NCI-H774 (cell line): ENCODE measurements at places on chromosomes 2 and 18.

DNA sequence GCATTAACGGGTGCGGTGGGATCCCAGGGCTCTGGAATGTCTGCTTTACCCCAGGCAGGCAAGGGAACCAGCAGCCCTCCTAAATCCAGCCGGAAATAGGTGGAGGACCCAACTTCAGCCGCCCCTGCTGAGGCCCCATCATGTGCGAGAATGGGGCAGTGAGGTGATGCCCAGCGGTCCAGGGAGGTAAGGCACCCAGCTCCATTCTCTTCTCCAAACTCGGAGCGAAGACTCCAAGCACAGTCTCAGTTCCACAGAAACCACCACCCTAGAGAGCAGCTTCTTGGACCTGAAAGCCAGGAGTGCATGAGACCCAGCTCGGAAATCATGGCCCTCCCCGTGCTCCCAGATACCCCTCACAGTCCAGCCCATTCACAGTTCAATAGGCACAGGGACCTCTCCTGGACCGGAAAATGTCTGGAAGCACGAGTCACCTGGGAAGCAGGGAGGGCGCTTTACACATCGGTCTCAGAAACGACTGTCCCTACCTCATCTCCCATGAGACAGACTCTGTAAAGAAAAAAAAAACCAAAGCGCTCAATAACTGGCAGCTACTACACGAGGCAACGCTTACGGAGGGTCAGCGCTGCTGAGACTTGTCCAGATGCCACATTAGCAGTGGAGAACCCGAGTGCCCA is 2.0 kb downstream of the SDC1 start:
- DNase-seq, result no peak

DNA sequence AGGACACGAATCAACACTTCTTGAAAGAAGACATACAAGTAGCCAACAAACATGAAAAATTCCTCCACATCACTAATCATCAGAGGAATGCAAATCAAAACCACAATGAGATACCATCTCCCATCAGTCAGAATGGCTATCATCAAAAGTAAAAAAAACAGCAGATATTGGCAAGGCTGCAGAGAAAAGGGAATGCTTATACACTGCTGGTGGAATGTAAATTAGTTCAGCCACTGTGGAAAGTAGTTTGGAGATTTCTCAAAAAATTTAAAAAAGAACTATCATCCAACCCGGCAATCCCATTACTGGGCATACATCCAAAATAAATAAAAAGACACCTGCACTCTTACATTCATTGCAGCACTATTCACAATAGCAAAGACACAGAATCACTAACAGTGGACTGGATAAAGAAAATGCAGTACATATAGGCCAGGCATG is 78.7 kb downstream of the GRB14 start:
- DNase-seq, result peak; percentile 42

- DNase-seq, result no peak
Measured at GRCh38 chr18:45962461-45962860, 4.7 kb downstream of the EPG5 start.

DNA sequence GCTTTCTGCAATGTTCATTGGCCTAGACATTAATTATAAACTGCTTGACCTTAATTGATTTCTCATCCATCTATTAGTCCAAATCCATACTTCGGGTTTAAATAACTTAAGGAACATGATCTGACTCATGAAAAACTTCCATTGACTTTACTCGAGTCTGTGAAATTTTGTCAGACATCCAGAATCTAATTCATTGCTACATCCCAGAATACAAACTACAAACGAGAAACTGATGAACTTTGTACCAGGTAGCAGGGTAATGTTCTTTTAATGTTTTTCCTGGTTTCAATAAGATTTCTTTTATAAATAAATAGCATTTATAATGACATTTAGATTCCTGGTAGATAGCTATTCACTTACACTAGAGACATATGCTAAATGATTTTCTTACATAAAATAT is 36.0 kb upstream of the IKZF2 start:
- no peak for DNase-seq

- no peak for DNase-seq
Measured at GRCh38 chr2:100921685-100922161, 80.4 kb upstream of the RPL31 start.

GRCh38 chr2:235005603-235006259 is 53.9 kb downstream of the SH3BP4 start:
- no peak for DNase-seq

DNA sequence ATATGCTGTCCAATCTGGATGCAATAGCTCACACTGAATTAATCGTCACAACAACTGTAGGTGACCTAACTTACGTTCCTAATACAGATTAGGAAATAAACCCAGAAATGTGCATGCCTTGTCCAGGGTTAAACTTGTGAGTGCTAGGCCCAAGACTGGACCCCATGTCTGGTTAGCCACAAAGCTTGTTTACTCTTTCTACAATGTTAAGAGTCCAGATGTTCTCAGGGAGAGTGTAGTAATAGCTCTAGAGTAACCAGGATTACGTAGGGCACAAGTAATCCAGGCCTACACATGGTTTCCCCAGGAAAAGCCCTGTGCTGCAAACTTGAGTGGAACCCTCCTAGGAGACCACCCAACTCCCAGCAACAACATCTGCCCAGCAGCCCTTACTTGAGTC is 26.2 kb downstream of the TRIB2 start:
- DNase-seq, result no peak

DNA sequence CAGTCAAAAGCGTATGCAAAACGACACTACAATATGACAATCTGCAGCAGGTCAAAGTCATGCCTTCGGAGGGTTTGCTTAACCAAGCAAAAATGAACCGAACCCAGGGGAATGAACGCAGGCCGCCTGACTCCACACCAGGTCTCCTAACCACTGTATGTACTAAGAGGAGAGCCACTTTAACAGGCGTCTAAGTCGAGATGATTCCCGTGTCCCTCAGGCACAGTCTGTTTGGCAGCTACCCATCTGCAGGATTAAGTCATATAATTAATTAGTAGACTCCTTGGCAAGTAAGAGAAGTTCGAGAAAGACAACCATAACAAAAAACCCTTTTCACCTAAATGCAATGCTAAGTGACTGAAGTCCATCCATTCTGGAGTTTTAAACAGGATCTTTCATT is 15.2 kb downstream of the CYB5A start:
- DNase-seq, result no peak

GRCh38 chr2:239153806-239154591 is 246.8 kb downstream of the HDAC4 start:
- no peak for DNase-seq

GRCh38 chr18:49162226-49162864 is 211.6 kb upstream of the SMAD7 start:
- DNase-seq, result no peak

DNA sequence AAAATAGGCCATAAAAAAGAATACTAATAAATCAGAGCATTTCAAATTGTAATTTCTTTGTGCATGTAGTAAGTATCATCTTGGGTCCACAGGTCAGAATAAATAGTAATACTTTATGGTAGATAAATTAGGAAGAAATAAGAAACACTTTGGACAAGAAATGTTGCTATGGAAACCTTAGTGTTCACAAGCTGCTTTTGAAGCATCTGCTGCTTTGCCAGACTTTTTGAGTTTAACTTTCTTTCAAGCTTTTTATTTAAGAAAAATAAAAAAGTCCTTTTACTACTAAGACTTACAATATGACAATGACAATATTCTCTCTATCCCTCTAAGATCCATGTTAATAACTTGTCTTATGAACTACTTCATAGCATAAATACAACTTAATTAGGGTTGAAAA is 690.7 kb upstream of the FSHR start:
- DNase-seq, result no peak

- no peak for DNase-seq
Measured at GRCh38 chr2:241957276-241957675, 87.7 kb downstream of the RTP5 start.

GRCh38 chr2:231037202-231037730 is at the start of gene C2orf72:
C2orf72 (plus strand) TSS chr2:231037523; CDS start chr2:231037566, 43 bp downstream.
- no peak for DNase-seq

GRCh38 chr2:198236338-198236737 is 431.9 kb downstream of the PLCL1 start:
- no peak for DNase-seq

DNA sequence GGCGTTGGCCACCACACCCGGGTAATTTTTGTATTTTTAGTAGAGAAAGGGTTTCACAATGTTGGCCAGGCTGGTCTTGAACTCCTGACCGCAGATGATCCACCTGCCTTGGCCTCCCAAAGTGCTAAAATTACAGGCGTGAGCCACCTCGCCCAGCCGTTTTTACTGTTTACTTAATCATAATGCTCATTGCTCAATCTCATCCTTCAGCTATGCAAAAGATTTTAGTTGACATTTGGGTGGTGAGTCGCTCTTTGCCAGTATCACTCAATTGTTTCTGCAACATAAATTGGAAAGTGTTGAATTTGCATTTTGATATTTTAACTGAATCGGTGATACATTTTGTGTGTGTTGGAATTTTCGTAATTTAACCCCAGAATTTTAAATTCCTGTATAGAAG is 7.8 kb upstream of the ZNF532 start:
- no peak for DNase-seq

DNA sequence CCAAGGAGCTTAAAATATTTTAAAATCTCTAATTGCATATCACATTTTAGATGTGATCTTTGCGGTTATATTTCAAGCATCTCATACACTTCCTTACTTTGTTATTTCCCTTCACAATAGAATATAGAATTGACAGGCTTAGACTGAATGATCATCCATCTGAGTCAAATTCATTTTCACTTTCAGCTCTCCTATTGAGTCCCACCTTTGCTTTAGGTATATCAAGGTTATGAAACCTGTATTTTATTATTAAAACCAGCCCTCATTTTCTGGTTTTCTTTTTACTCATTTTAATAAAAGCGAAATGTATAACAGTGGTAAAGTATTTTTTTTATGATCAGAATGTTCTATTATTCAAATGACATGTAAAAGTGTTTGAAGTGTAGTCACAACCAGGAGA is 162.9 kb upstream of the KYNU start:
- DNase-seq, result no peak
